ENCODE measurements at places on chromosomes 2 and 18.

DNA sequence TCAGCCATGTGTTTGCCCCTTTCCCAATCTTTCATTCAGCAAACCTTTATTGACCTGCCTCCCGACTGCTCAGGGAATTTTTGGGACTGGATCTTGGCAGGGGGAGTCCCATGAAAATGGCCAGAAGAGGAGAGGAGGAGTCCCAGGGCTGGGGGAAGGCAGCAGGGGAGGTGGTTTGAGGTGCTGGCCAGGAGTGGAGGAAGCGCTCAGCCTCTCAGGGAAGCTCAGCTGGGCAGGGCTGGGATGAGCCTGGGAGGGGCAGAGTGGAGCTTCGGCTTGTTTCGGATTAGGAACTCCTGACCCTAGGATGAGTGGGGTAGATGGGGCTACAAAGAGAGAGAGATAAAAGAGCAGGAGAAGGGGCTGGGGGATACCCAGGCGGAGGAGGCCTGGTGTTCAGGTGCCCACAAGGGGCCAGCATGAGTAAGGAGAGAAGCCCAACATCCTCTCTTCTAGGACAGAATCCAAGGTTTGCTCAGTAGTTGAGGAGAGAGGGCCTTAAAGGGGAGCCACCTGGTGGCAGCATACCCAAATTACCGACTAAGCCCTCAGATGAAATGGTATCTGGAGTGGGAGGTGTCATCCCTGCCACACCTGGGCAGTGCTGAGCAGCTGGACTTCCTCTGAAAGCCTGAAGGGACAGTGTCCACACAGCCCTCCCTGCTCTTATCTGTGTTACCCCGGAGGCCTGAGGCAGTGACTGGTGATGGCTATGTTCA is 91.1 kb downstream of the INHBB start:
- no peak for ATAC-seq

DNA sequence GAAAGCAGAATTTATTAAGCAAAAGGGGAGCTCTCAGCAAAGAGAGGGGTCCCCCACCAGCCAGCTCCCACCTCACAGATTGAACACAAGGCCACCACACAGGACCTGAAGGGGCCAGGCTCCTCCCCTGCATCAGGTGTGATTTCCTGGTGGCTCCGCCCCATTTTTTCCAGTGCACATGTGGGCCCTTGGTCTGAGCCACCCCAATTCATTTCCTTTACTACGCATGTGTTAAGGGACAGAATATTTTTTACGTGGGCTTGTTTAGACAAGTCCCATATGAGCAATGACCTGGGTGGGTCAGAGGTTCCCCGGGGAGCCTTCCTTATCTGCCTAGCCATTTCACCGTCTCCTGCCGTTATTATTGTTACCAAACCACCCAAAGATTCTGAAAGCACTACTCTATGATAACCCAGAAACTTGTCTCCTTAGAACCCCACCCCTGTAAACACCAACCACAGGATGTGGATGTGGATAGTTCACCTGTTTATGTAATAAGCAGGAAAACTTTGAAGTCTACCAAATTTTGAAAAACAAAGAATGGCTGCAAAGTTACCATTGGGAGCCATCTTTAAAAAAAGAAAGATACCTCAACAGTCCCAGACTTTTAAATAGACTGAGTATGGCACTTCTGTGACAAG is 191.7 kb downstream of the CD226 start:
- no peak for ATAC-seq

- ATAC-seq, result no peak
Observed at GRCh38 chr2:160425434-160426151, 68.0 kb downstream of the RBMS1 start.

GRCh38 chr2:72891091-72891818 is 4.0 kb downstream of the SPR start:
- no peak for ATAC-seq

All from stimulated activated memory B cell treated with anti-CD40 and anti-IgM and Interleukin-4, amounts not matched to agents 10 μg/mL and 1 μg/mL and 100 μg/mL, for 72 hours (primary cell).